ENCODE measurements at places on chromosomes 2 and 18.

- no peak overlapping the region for H3K27ac ChIP-seq
- no peaks in the 10 kb centered on the region for H3K27me3 ChIP-seq
- H3K4me3 ChIP-seq, result no peak overlapping the region
- no peaks in the 10 kb centered on the region for H3K4me1 ChIP-seq
- DNase-seq, result peak; percentile 30
These were observed 1621.3 kb downstream of the SUCLG1 start for GRCh38 chr2:82837588-82838304.

DNA sequence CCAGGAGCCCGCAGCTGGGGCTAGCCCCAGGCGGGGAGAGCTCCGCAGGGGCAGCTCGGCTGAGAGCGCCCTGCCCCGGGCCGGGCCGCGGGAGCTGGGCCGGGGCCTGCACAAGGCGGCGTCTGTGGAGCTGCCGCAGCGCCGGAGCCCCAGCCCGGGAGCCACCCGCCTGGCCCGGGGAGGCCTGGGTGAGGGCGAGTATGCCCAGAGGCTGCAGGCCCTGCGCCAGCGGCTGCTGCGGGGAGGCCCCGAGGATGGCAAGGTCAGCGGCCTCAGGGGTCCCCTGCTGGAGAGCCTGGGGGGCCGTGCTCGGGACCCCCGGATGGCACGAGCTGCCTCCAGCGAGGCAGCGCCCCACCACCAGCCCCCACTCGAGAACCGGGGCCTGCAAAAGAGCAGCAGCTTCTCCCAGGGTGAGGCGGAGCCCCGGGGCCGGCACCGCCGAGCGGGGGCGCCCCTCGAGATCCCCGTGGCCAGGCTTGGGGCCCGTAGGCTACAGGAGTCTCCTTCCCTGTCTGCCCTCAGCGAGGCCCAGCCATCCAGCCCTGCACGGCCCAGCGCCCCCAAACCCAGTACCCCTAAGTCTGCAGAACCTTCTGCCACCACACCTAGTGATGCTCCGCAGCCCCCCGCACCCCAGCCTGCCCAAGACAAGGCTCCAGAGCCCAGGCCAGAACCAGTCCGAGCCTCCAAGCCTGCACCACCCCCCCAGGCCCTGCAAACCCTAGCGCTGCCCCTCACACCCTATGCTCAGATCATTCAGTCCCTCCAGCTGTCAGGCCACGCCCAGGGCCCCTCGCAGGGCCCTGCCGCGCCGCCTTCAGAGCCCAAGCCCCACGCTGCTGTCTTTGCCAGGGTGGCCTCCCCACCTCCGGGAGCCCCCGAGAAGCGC lies 15.0 kb upstream of the GMPPA start:
- H3K27me3 ChIP-seq, result 0 out of 2 replicates have a peak, but pooled peaks cover 6% of the 10 kb centered on the region
- H3K4me3 ChIP-seq, result peak overlapping the region; percentile 26
- H3K4me1 ChIP-seq, result no peaks in the 10 kb centered on the region
- peaks cover 4% of the 10 kb centered on the region for H3K36me3 ChIP-seq

- H3K27ac ChIP-seq, result no peak overlapping the region
- DNase-seq, result no peak
- no peaks in the 10 kb centered on the region for H3K4me1 ChIP-seq
- no peaks in the 10 kb centered on the region for H3K36me3 ChIP-seq
These were observed 19.8 kb downstream of the DTNA start for GRCh38 chr18:34729740-34730355.

- no peak overlapping the region for H3K27ac ChIP-seq
- DNase-seq, result no peak
- H3K4me3 ChIP-seq, result no peak overlapping the region
- no peaks in the 10 kb centered on the region for H3K36me3 ChIP-seq
- no peaks in the 10 kb centered on the region for H3K27me3 ChIP-seq
- H3K4me1 ChIP-seq, result 0 out of 2 replicates have a peak, but pooled peaks cover 1% of the 10 kb centered on the region
These were observed 48.1 kb downstream of the SEMA4F start for GRCh38 chr2:74702001-74702715.

DNA sequence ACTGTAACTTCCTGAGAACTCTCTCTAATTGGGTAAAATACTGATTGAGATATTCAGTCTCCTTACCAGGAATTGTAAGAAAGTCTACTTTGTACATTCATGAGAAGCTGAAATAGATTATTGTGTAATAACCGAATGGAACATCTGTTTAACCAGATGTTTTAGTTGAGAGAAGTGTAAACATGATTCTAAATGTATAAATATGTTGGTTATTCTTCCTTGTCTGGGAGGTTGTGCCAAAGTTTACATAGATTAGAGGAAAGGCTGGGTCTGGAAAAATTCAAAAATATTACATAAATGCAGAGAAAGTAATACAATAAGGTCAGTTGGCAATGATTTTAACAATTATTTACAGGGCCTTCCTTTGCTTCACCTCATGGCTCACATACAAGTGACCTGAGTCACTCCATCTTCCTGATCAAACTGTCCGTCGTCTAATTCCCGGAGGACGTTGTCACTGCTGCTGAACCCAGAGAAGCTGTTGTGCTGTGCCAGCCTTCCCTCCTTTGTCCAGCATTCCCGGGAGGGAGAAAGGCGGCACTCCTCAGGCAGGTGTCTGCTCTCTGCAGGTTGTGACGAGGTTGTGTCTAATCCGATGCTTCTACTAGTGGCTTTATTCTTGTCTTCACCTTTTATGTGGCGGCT lies 55.9 kb downstream of the MOB4 start:
- H3K4me3 ChIP-seq, result no peak overlapping the region
- DNase-seq, result peak; percentile 62
- H3K4me1 ChIP-seq, result peaks cover 29% of the 10 kb centered on the region
- H3K27me3 ChIP-seq, result no peaks in the 10 kb centered on the region
- peak overlapping the region; percentile 26 for H3K27ac ChIP-seq
